ENCODE measurements at places on chromosomes 13 and 19. TPM values are rescaled to one million over a fixed set of nuclear protein-coding genes. Genes with fewer than 3 reads are reported as not detected.

Gene GAPDHS
- total RNA-seq = not detected

Gene NBEA
- total RNA-seq = 73.4 TPM

Gene NFIC
- 142 TPM for total RNA-seq

GRCh38 chr13:64985075-64985474 lies 2245.1 kb downstream of the PCDH9 start:
- DNase-seq = no peak

GRCh38 chr19:45117167-45117594 lies 24.2 kb downstream of the PPP1R37 start:
- DNase-seq = no peak

DNA sequence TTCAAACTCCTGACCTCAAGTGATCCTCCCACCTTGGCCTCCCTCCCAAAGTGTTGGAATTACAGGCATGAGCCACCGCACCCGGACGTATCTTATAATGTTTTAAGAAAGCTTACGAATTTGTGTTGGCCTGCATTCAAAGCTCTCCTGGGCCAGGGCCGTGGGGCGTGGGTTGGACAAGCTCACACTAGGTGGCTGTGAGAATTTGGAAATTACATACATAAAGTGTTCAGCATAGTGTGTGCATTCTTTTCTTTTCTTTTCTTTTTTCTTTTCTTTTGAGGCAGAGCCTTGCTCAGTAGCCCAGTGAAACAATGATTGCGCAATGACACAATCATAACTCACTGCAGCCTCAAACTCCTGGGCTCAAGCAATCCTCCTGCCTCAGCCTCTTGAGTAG lies 2.6 kb downstream of the ZSWIM4 start:
- no peak for DNase-seq

DNA sequence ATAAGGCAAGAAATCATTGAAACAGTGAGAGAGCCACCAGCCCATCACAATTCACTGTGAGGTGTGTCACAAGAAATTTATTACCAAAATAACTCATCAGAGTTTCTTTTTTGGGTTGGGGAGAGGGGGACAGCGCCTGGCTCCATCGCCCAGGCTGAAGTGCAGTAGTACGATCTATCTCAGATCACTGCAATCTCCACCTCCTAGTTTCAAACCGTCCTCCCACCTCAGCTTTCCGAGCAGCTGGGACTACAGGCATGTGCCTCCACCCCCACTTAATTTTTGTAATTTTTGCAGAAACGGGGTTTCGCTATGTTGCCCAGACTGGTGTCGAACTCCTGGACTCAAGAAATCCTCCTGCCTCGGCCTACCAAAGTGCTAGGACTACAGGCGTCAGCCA lies 3.6 kb downstream of the IFNL1 start:
- no peak for DNase-seq

All from dorsolateral prefrontal cortex (tissue), 122 donors.